AG20443 (cell line): ENCODE measurements at places on chromosomes 4 and X.

DNA sequence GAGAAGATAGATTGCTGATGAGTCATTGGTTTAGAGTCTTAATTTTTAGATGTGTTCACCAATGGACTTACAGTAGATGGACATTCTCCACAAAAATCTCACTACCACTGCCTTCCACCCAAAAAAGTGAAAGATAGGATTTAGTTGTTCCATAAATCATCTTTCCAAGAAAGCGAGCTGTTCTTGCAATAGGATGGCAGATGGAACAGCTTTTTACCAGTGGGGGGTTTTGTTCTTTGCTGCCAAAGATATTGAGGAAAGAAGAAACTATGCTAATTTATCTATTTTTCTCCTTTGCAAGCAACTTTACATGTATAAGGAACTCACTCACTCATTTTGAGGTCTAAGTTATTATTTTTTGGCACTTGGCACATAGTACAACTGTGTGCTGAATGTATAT lies 109.5 kb downstream of the ADGRL3 start:
- DNase-seq: no peak

- DNase-seq: no peak
Measured at GRCh38 chrX:636981-637659, 6.5 kb downstream of the SHOX start.

DNA sequence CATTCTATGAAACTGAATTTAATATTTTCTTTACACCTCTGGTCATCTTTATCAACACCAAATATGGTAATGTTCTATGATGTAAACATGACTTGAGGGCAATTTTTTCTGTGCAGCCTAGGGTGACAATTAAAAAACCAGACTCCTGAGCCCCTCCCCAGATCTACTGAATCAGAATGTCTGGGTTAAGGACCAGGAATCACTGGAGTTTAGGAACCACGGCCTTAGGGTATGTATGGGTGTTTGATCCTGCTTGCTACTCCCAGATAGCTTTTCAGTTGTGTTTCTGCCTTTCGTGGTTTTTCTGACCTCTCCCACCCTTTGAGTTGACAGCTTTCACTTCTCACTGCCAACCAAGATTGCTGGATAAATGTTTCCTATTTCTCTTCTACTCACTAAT lies 332.2 kb downstream of the DHX15 start:
- no peak for DNase-seq

- DNase-seq: peak; percentile 52
Measured at GRCh38 chr4:154399259-154399974, 92.2 kb downstream of the DCHS2 start.

DNA sequence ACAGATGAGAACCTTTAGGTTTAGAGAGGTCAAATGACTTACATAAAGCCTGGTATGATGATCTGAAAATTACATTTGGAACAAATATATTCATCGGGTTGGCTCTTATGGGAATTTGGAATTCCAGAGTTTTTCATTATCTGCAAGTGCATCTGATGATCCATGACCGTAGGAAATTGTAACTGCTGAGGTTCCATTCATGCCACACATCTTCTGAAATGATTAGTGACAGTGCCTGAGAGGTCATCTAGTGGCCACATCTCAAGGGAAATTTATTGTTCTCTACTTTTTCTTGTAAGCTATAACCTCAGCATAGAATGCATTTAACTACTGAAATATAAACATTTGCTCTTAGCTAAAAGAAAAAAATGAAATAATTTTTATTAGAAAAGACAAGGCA lies 105.8 kb upstream of the NWD2 start:
- no peak for DNase-seq

- no peak for DNase-seq
Measured at GRCh38 chr4:170088716-170089115, 1.0 kb downstream of the AADAT start.

DNA sequence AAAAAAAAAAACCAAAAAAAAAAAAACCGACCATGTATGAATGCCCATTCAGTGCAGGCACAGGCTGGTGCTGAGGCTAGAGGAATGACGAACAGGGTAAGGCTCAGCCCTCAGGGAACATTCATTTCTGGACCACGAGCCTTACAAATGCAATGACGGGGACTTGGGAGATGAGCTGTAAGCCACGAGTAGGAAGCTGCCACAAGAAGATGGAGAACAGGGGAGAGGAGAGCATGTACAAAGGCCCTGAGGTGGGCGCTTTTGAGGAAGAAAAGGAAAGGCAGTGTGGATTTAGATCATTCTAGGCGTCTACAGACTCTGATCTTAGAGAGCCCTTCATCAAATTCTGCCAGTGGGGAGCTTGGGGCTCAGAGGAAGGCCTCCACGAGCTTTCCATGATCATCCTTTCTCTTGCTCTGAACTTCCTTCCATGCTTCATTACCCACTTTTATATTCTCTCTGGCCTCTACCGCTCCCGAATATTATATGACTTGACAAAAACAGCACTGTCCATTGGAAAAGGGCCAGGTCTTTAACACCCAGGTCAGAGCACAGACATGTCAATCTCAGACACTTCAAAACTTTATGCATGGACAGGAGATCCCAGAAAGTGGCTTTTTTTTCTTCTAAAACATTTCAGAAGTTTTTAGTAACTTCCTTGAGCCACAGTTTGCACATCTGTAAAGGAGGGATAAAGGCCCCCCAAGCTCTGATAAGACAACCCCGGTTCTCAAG lies 3.3 kb upstream of the ZNF518B start:
- DNase-seq: no peak

DNA sequence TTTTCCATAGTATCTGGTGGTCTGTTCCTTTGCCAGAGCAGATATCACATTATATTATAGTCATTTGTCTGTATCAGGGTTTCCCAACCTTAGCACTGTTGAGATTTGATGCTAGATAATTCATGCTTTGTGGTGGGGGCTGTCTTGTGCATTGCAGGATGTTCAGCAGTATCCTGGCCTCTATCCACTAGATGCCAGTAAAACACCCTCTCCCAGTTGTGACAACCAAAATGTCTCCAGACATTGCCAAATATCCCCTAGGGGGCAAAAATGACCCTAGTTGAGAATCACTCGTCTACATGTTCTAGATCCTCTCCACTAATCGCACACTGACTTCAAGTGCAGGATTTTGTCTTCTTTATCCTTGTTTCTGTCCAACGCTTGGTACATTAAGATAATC lies 160.8 kb downstream of the FANCB start:
- DNase-seq: no peak

GRCh38 chr4:17688011-17688441 lies 73.6 kb downstream of the MED28 start:
- peak; percentile 14 for DNase-seq

DNA sequence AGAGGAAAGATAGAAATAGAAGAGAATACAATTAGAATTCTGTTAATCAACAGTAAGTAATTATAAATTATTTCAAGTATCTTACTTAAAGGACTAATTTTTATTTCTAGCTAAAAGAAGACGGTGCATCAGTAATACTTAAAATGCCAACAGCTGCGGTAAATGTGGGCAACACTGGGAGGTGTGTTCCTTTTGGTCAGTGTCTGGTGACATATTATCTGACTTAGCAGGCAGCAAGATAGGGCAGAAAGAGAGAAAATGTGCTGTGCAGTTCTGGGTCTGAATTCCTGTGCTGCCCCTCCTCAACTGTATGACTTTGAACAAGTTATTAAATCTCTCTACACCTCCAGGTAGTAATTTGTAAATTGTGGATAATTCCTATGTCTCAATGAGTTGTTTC lies 120.6 kb downstream of the ZNF827 start:
- DNase-seq: no peak

DNA sequence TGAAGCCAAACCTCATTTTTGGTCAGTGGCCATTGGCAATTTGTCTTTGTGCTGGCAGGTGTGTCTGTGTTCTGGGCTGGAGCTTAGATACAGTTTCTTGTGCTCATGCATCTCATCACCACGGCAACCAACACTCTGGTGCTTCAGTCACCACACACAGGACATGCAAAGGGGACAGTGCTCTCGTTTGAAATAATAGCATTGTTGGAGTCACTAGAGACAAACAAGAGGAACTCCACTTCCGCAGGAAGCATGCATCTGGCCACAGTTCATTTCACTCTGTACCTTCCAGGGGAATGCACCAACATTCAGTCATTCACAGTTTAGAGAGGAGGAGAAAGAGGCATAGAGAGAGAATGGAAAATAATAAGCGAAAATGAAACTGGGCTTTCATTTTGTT lies 267.4 kb downstream of the ANK2 start:
- DNase-seq: no peak

DNA sequence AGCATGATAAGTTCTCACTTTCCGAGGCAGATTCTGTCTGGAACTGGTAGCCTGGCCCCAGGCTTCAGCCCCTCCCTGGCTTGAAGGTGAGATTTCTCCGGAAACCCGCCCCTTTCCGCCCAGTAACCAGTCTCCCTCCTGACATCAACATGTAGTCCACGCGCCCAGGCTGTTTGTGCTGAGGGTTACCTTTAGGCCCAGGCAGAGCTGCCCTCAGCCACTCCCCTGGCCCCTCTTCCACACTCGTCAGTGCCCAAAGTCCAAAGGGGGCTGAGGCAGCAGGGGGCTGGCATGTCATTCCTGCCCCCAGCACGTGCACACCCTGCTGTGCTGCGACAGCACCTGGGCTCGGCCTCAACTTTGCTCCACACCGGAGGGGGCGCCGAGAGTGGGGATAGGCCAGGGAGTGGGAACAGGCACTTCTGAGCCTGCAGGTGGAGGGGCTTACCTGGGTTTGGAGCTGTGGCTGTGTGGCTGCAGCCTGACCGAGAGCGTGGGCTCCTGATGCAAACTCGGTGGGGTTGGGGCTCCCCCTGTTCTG lies 69.5 kb upstream of the ANK2 start:
- no peak for DNase-seq

- DNase-seq: no peak
Measured at GRCh38 chr4:38306482-38307071, 346.4 kb downstream of the PTTG2 start.

- no peak for DNase-seq
Measured at GRCh38 chr4:15416357-15417232, 11.2 kb upstream of the C1QTNF7 start.

GRCh38 chr4:107299646-107300045 lies 263.5 kb upstream of the DKK2 start:
- DNase-seq: peak; percentile 8

- DNase-seq: no peak
Measured at GRCh38 chrX:56600141-56600540, 36.7 kb downstream of the UBQLN2 start.

DNA sequence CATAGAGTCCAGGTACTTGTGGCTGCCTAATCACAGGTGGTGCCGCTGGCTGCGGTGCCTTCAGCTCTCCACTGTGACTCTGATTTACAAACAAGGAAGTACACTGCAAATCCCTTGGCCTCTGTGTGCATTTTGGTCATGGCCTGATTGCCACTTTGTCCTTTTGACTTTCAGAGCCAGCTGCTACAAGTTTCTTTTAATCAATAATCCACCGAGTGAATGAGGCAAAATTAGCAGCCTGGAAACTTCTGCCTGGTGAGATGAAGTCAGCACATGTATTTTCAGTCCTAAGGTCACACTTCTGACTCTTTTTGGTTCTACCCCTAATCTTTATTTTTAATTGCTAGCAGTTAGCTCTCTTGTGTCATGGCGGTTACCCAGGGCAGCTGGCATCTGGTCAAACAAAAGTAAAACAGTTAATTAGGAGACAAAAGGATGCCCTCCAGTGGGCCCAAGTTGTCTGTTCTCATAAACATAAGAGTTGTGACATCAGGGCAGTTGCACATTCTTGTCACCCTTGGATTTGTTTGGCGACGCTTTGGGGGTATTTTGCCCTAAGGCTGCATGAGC lies 62.3 kb upstream of the LNX1 start:
- no peak for DNase-seq
